ENCODE measurements at places on chromosomes 4 and X.

DNA sequence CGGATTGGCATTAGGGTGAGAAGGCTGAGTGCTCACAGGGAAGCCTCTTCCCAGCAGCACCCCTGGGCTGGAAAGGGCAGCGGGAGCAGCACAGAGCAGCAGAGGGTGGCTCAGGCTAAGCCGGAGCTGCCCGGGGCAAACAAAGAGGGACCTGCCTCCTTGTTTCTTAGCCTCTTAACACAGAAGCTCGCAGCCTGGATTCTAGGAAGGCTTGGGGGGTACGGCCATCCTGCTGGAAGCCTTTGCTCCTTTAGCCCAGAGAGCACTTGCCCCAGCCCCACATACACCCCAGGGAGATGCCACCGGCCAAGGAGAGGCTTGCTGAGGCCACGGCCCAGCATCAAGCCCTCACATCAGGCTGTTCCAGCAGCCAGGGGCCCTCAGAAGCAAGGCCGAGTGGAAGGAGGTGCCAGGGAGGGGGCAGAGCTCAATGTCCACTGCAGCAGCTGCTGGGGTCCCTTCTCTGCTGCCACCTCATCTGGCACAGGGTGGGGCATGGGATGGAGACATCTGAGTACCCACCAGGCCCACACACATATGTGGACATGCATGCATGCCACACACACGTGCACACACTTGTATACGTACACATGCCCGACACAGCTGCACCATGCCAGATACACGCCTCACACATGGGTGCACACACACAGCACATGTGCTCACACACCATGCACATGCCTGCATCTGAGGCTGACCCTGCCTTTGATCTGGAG, 20.3 kb upstream of the SPON2 start:
- DNase-seq = no peak

DNA sequence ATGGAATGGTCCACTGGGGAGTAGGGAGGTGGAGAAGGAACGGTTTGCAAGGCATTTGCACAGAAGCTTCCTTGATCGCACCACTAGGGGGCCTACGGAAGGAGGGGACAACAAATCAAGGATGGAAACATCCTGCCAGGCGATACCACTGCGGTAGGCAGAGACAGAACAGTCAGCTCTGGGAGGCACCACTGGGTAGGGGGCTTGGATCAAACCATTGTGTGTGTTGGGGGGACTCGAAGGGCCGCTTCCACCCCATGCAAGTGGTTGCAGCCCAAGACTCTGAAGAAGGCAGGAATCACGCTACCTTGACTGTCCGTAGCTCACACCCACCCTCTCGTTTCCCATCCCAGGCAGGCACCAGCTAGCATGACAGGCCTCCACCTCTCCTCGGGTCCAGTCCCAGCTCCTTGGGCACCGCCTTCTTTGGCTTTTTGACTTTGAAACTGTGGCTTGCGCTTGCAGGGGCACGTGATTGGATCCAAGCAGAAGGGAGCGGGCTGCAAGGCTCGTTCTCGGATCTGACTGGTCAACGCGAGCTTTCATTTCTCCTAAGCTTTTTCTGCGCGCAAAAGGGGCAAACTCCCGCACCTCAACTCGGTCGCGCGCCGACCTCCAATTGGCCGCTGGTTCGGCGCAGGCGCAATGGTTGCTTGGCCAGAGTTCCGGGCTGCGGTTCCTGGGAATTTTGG, 28.4 kb downstream of the GAGE1 start:
- DNase-seq = no peak

DNA sequence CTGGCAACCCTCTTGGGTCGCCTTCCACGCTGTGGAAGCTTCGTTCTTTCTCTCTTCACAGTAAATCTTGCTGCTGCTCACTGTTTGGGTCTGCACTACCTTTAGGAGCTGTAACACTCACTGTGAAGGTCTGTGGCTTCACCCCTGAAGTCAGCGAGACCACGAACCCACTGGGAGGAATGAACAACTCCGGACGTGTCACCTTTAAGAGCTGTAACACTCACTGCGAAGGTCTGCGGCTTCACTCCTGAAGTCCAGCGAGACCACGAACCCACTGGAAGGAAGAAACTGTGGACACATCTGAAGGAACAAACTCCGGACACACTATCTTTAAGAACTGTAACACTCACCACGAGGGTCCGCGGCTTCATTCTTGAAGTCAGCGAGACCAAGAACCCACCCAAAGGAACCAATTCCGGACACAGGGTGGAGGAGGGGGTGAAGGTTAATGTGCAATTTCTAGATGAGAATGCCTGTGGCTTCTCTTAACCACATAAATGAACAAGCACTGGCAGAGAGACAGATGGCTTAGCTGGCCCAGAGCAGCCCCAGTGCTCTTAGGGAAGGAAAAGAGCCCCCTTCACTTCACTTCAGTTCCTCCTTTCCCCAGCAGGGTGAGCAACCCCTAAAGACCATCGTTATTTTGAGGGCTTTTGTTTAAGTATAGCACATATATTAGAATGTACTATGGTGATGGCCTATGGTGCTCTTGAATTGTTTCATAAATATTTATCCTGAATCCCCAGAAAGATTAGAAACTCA, 73.0 kb downstream of the LUZP4 start:
- no peak for DNase-seq

DNA sequence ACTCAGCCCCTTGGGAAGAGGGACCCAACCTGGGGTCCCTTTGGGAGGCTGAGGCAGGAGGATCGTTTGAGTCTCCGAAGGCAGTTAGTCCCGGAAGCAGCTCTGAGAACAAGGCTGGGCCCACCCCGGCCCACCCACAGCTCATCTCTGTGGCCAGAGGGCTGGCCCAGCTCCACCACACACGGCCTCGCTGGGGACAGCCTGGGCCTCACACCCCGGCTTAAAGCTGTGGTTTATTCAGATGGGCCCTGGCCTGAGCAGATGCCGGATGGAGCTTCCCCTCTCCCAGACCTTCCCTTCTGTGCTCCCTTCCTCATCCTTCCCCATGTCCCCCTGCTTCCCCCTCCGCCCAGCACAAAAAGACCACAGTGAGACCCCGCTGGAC, 54.4 kb downstream of the FAM53A start:
- DNase-seq = no peak

- no peak for DNase-seq
Measured at GRCh38 chr4:18935659-18936345, 914.2 kb upstream of the LCORL start.

DNA sequence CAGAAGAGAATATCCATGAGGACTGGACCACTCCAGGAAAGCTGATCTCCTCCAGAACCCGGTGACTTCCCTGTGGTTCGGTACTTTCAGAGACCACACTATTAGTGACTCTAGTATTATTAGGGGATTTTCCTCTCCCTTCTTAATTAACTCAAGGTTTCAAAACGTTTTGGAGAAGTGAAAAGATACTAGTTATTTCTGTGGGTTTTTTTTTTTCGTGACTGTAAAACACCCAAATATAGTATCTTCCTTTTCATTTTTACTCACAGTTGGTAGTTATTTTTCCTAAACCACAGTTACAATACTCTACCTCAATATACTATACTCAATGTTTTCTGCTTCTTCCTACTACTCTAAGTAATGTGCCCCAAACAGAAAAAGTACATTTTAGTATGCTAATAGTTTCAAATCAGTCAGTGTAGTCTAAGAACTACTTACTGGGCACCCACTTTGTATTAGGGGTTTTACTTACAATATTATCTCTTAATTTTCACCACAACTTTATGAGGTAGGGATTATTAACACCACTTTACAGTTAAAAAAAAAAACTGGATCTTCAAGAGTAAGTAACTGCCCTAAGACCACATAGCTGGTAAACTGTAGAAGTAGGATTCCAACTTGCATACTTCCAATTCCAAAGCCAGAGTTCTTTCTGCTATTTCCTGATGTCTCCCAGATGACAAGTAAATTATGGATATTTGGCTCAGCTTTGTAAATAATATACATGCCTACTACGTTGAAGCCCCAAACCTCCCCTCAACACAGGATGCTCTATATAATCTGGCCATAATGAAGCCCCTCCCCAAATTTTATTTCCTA, 45.0 kb downstream of the SLC9A7 start:
- DNase-seq = no peak

GRCh38 chr4:112386071-112386470, 88.9 kb downstream of the ALPK1 start:
- no peak for DNase-seq

GRCh38 chrX:77640702-77641101, 145.3 kb downstream of the ATRX start:
- no peak for DNase-seq

- no peak for DNase-seq
Measured at GRCh38 chr4:26344901-26345564, 24.2 kb downstream of the RBPJ start.

DNA sequence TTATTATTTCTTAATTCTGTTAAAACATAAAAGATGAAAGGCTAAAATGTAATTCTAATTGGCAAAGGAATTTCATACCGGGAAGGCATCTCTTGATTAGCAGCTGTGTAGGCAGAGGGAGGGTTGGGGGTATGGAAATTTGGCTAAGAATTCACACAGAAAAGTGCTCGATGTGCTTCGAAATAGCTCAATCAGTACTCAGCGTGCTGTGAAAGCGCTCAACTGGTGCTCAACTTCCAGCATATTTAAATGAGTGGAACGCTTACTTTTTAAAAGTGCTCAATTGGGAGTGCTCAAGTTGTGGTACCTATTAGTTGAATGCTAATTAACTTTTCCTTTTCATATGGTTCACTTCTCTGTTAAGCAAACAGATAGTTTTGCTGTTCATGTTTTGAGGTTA, 695.9 kb upstream of the ATOH1 start:
- DNase-seq = no peak

- DNase-seq = no peak
Measured at GRCh38 chr4:37985730-37986275, 25.6 kb downstream of the PTTG2 start.

DNA sequence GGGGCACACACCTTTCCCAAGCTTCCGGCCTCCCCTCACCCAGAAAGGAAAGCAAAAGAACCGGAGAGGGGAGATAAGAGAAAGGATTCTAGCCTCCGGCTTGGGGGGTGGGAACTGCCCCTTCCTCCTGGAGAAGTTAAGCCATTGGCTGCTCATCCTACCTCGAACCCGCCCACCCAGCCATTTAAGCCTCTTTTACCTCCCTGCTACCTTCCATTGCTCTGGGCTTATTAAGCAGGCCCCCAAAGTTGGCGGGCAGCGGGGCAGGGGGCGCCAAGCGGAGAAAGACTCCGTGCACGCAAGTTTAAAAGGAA, 2.3 kb downstream of the MAML3 start:
- no peak for DNase-seq

- DNase-seq = peak; percentile 13
Measured at GRCh38 chrX:17535229-17535628, 160.2 kb downstream of the NHS start.

GRCh38 chrX:21412883-21413282, 38.7 kb downstream of the CNKSR2 start:
- DNase-seq = no peak

GRCh38 chr4:119138046-119138445, 2.4 kb downstream of the MYOZ2 start:
- DNase-seq = no peak

DNA sequence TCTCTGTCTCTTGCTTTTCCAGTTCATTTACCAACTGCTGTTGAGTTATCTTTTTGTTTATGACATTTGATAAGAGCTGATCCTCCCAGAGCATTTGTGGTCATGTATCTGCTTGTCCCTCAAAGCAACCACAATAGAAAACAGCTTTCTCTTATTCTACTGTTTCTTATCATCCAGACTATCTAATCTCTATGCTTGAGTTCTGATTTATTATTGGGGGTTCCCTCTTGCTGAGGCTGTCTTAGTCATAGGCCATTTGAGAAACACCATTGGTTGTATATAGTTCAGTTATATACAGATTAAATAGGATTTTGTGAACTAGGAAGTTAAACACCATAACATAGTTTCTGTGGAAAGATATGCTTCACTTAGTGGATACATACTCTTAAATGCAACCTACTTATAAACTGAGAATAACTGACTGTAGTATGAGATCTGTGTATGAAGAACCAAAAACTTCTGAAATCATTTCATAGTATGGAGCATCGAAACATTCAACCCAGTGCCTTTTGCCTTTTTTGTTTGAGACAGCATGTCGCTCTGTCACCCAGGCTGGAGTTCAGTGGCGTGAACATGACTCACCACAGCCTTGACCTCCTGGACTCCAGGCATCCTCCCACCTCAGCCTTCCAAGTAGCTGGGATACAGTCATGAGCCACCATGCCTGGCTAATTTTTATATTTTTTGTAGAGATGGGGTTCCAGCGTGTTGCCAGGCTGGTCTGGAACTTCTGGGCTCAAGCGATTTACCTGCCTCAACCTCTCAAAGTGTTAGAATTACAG, 75.8 kb downstream of the STIM2 start:
- DNase-seq = no peak

GRCh38 chrX:21728276-21728968, 29.5 kb downstream of the SMPX start:
- DNase-seq = no peak

DNA sequence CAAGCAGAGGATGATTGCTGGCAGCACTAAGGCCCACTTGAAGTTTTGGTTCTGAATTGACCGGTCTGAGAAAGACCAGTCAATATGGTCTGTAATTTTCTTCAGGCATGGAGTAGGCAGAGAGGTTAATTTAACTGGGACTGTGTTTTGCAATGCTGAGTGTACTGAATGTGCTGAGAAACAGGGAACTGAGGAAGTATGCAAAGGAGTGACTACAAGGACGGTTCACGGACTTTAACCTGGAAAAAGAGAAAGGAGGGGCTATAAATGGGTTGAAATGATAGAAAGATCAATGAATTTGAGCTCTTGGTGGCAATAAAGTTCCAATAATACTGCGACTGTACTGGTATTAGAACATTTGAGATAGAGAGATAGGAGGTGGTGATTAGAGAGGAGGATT, 84.5 kb downstream of the MAGEB17 start:
- DNase-seq = no peak

- DNase-seq = no peak
Measured at GRCh38 chr4:23122666-23123400, 430.1 kb downstream of the GBA3 start.

DNA sequence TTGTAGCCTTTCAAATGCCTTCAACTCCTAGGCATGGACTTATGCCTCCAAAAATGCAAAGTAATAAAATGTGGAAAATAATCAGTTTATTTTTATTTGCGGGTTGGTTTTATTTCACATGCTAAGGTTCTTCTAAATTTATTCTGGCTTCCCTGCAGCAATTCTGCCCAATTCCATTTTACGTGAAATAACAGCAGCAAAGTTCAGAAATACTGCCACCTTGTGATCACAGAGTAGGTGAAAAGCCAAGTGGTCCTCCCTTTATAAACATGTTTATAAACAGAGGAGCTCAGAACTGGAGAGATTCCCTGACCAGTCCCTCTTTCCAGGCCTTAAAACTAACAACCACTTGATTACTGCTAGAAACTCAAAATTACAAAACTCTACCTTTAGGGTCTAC, 14.7 kb upstream of the DCHS2 start:
- no peak for DNase-seq

- no peak for DNase-seq
Measured at GRCh38 chrX:67684136-67684535, 140.3 kb downstream of the AR start.

GRCh38 chrX:13897566-13897965, 80.7 kb upstream of the GPM6B start:
- DNase-seq = no peak

- no peak for DNase-seq
Measured at GRCh38 chr4:176627916-176628315, 164.8 kb downstream of the VEGFC start.

Data from activated T-cell treated with anti-CD3 and anti-CD28 coated beads for 24 hours (primary cell).